ENCODE measurements at places on chromosomes 5 and 9. TPM values are rescaled to one million over a fixed set of nuclear protein-coding genes. Genes with fewer than 3 reads are reported as not detected.
A peak's percentile ranks its signal among the peaks of the same experiment; 100 is the strongest.

Gene PCDHGA10
- 1.1 TPM for polyA plus RNA-seq

DNA sequence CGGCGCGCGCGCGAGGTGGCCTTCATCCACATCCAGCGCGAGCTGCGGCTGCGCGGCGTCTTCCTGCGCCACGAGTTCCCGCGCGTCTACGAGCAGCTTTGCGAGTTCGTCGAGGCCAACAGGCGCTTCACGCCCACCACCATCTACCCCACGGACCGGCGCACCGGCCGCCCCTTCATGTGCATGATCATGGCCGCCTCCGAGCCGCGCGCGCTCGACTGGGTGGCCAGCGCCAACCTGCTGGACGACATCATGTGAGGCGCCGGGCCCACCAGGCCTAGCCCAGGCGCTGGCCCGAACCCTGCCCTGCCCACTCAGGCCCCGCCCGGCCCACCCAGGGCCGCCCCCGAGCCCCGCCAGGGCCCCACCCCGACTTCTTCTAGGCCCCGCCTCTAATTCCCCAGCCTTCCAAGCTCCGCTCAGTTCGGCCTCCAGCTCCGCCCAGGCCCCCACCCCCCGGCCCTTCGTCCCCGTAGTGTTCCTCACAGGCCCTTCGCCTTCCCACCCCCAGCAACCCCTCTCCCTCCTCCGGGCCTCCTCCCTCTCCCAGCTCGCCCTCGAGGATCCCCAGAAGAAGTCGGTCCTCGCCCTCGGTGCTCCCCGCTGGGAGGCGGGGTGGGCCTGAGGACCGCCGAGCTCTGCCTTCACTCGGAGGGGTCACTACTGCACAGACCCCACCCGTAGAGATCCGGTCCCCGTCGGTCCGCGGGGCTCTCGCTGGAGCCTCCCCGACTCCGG lies 2.0 kb upstream of the PHPT1 start:
- DNase-seq = peak; percentile 74

DNA sequence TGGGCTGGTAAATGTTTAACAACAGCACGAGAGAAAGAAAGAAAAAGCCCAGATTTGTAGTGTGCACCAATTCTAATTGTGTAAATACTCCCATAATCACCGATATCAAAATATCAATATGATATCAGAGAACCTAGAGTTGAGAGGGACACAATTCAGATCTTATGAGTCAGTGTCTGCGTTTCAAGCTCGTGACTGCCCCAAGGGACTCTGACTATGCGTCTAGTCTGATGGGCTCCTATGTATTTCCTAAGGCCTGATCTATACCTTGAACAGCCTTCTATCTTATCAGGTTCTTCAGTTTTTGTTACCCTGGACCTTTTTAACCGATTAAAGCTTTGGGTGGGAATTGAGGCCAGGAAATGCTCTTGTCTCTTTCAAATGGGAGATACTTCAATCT lies 243.0 kb upstream of the SLC24A2 start:
- DNase-seq = no peak

DNA sequence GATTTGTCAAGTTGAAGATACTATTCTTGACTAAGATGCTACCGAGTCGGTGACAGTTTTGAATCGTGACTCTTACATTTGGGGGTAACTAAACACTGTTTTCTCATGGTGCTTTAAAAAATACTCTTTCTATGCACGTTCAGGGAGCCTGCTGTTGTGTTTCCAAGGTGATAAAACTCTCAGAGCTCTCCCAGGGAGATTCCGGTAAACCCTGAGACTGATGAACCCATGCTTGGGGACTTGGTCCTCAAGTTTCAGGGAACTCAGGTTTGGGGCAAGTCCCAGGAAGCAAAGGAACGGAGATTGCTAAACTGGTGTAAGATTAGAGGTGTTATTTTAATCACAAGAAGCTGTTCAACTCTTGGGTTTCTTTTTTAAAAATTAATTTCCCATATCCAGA lies 1.4 kb downstream of the GDA start:
- DNase-seq = no peak

Gene PRRX2
- polyA plus RNA-seq = 9.5 TPM

DNA sequence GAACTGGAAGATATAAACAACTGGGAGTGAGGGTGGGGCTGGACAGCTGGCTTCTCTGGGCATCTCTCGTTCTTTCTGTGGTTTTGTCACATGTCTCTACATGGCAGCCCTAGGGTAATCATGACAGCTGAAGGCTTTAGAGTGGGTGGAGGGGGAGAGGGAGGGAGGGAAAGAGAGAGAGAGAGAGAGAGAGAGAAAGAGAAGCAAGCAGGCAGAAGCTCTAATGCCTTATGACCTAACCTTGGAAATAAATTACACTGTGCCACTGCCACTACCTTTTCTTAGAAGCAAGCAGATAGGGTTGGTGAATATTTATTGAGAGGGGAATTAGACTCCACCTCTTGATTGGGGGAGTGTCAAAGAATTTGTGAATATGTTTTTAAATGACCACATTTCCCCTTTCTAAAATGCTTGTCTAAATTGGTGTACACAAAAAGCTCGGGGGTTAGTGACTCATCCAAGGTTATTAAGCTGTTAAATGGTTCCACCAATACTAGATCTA lies 2.6 kb upstream of the DAPK1 start:
- no peak for DNase-seq

DNA sequence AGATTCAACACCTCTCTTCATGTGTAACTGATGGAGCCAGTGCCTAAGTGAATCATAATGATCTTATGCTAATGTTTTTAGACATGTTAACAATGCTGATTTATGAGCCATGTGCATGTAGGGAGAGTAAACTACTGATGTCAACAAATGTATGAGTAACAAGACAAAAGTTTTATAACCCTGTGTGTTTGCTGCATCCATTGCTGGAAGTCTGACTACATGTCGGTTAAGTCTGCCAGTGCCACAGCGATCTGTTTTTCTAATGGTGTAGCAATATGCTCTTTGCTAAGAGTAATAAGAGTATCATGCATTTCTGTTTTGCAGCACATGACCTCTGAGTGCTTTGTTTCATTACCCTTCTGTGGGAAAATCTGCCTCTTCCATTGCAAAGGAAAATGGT lies 26.4 kb upstream of the TMOD1 start:
- no peak for DNase-seq

DNA sequence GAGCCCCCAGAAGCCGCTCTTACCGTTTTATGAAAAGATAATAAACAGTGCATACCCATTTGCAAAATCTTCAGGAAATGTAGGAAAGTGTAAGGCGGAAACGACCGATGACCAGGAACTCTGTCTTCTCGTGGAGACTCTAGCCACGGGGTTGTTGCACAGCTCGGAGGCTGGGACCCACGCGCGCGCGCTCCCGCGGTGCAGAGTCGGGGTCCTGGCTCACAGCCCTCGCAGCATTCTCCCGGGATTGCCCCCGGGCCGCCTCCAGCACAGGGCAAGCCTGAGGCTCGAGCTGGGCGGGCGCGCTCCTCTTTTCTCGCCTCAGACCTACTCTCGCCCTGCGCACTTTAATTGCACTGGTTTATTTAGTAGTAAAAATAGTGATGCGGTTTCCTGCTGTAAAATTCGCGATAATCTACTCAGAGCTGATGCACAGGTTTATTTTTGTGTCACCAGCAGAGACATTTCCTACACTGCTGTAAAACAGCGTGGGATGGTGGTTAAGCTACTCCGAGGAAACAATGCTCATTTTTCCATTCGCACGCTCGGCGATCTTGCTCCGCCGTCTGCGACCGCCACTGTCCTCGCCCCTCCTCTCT lies 15.5 kb downstream of the TRIM7 start:
- peak; percentile 49 for DNase-seq

GRCh38 chr5:169287529-169287928 lies 13.4 kb downstream of the SLIT3 start:
- DNase-seq = peak; percentile 24

DNA sequence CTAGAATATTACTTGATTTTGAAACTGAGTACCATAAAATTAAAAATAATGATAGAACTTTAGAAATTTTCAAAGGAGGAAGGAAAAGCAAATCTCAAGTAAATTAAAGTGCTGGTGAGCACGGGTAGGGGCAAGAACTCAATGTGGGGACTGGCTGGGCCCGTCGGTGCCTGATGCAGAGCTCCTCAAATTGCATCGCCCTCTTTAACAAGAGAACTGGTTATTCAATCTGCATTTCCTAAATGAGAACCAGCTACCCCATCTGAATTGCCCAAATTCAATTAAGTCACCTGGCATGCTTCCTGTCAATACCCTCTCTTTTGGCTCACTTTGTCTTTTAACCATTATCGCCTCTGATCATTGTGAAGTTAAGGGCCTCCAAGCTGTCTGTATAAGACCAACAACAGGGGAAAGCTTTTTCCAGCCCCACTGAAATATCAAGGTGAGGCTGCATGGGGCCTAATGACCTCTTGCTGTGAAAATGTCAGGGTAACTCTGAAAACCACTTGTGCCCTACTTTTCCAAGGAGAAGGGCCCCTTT lies 316.7 kb downstream of the SLIT3 start:
- no peak for DNase-seq

GRCh38 chr9:121292801-121293241 lies 24.9 kb downstream of the GSN start:
- DNase-seq = no peak

GRCh38 chr9:131645078-131645776 lies 94.6 kb downstream of the RAPGEF1 start:
- peak; percentile 84 for DNase-seq

Gene MARCOL
- polyA plus RNA-seq = not detected

GRCh38 chr5:173321886-173322285 lies 6.3 kb downstream of the STC2 start:
- DNase-seq = peak; percentile 66

- DNase-seq = no peak
Observed at GRCh38 chr5:144167998-144168397, 2.5 kb downstream of the YIPF5 start.

- peak; percentile 34 for DNase-seq
Observed at GRCh38 chr9:123322273-123323195, 33.5 kb upstream of the CRB2 start.

DNA sequence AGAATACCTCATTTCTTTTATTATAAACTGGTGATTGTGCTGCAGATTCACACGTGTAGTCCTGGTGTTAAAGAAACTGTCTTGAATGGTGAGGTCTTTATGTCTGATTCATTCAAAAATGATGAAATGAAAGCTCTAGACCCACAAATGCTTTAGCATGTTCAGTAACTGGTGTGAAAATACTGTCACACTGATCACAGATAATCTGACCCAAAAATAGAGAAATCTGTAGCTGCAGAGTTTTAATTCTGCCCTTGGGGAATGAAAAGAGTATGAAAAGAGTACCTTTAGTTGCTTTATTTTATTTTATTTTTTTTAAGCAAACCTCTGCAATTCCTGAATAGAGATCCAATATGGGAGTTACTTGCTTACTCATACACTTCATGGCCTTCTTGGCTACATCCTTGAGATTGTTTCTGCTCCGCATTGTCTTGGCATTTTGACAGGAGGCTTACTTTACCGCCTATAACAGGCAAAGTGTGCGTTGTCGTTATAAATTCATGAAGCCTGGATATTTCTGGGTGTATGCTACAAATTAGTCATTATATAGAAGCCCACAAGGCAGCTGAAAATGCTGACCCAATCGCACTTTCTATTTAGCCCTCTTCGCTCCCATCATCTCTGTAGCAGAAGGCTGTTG lies 2.7 kb downstream of the RGMB start:
- DNase-seq = peak; percentile 83

- no peak for DNase-seq
Observed at GRCh38 chr9:92671323-92671722, 1.4 kb upstream of the IPPK start.

GRCh38 chr5:150139334-150139733 lies 16.3 kb downstream of the PDGFRB start:
- DNase-seq = no peak

GRCh38 chr5:132205385-132206125 lies 22.1 kb downstream of the P4HA2 start:
- no peak for DNase-seq

Gene BTNL3
- polyA plus RNA-seq = not detected

- DNase-seq = no peak
Observed at GRCh38 chr5:130335117-130335516, 430.9 kb downstream of the CHSY3 start.

- DNase-seq = no peak
Observed at GRCh38 chr5:125551246-125551645, 804.8 kb upstream of the ZNF608 start.

Gene FGF18
- polyA plus RNA-seq = 85.1 TPM

DNA sequence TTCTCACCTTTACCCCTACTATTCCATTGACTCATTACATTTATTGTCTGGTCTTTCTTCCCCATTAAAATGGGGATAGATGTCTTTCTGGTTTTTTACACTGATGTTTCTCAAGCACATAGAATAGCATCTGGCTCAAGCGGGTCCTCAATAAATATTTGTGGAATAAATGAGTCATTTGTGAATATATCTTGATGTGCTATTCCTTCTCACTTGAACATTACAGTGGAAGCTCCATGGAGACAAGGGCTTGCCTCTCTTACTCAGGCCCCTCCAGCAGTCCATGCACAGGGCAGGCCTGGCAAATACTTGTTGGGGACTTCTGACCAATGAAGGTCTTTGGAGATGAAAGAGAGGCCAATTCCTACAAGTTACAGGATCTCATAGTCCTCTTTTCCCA lies 151.7 kb upstream of the TAS2R1 start:
- DNase-seq = no peak

Gene TICAM2
- 0.22 TPM for polyA plus RNA-seq

DNA sequence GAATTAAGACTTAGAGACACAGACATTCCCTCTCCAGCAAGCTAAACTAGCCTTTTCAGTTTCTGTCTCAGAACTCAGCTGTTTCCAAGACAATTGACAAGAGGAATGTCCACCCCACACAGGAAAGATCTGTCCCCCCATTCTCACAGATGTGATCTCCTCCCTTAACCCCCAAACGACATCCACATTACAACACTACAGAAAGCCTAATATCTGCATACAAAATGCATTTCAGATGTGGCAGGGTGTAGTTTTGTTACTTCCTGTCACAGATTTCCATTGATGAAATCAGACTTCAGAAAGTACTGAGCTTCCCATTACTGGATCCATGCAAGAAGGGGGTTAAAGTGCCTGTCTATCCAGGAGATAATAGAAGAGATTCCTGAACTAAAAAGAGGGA lies 2.9 kb upstream of the ARSI start:
- no peak for DNase-seq

Gene GFI1B
- not detected for polyA plus RNA-seq

DNA sequence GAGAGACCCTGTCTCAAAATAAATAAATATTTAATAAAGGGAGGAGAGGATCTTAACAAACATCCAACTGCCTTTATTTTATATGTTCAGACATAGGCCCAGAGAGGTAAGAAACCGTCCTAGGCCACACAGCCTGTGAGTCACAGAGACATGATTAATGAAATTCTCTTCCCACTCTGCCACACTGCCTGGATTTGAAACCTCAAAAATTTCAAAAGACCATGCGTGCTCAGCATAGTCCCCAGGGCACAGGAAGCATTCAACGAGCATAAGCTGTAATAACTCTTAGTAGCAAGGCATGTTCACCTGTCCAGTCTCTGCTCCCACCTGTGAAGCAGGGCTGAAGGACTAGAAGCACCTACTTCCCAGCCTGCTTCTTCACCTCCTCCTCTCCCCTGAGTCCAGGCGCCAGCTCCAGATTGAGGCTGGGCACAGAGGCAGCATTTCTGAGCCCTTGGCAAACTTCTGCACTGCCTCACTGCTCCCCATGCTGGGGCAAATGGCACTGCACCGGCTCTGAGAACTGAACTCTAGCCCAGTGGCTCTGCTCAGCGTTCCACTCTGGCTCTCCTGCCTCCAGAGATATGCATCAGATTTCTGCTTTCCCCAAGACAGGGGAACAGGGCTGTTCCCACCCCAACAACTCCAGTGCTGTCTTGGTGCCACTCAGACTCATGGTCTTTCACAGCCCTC lies 1.1 kb downstream of the FAT2 start:
- DNase-seq = no peak
